ENCODE measurements at places on chromosomes 7 and 10. TPM values are rescaled to one million over a fixed set of nuclear protein-coding genes. Genes with fewer than 3 reads are reported as not detected.

TUBAL3 gene
- not detected for total RNA-seq

DNA sequence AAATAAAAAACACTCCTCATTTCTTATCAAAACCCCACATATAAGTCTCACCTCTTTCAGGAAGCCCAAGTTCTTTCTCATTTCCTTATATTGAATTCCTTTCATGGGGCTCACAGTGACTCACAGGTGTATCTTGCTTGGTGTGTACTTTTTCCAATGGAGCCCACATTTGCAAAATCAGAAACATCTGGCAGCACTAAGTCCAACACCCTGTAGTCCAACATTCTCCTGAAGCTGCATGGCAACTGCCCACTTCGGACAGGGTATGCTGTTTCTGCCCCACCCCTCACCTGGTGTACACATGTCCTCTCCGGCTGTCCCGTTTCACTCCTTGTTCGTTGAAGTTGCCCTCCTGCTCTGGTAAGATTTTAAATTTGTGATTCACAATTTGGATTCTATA, 544.1 kb downstream of the SORCS3 start:
- H3K27me3 ChIP-seq, result no peaks in the 10 kb centered on the region
- peaks cover 5% of the 10 kb centered on the region for H3K36me3 ChIP-seq
- H3K4me3 ChIP-seq, result no peak overlapping the region
- peaks cover 2% of the 10 kb centered on the region for H3K4me1 ChIP-seq
- DNase-seq, result no peak

ZRANB1 gene
- total RNA-seq, result 10.8 TPM

UNCX gene
- not detected for total RNA-seq

IFIT2 gene
- 35.7 TPM for total RNA-seq

GRCh38 chr10:64346389-64346788, 825.2 kb downstream of the REEP3 start:
- no peaks in the 10 kb centered on the region for H3K36me3 ChIP-seq
- no peaks in the 10 kb centered on the region for H3K4me1 ChIP-seq
- no peak overlapping the region for H3K4me3 ChIP-seq
- H3K27me3 ChIP-seq, result no peaks in the 10 kb centered on the region
- DNase-seq, result no peak
- no peak overlapping the region for H3K27ac ChIP-seq

- no peak overlapping the region for H3K4me3 ChIP-seq
- no peaks in the 10 kb centered on the region for H3K36me3 ChIP-seq
- DNase-seq, result no peak
- H3K27ac ChIP-seq, result no peak overlapping the region
Measured at GRCh38 chr10:50640238-50640637, 16.5 kb upstream of the SGMS1 start.

MINDY4 gene
- total RNA-seq, result 1.4 TPM

- no peak for DNase-seq
- H3K27ac ChIP-seq, result no peak overlapping the region
- H3K4me1 ChIP-seq, result peaks cover 4% of the 10 kb centered on the region
- no peaks in the 10 kb centered on the region for H3K27me3 ChIP-seq
- H3K4me3 ChIP-seq, result no peak overlapping the region
Measured at GRCh38 chr7:39353615-39354376, 212.4 kb upstream of the YAE1 start.

GLI3 gene
- 0.32 TPM for total RNA-seq

DNA sequence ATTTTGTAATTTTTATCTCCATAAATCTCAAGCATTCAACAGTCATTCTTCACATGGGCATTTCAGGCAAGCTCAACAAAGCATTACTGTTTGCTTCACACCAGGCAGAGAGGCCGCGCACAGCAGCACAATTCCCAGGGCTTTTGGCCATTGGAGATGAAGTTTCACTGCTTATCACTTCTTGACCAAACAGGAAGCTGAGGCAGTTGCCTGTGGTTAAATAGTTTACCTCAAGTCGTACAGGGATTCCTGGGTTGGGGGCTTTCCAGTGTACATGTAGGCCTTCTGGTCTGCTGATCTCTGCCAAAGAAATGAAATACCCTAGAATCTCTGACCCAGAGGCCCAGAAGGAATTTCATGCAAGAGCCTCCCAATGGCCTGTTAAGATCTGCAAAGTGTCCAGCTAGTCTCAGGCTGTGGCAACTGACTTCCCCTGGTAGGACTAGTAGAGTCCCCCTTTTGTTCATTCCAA, 11.2 kb upstream of the PRDX3 start:
- H3K27me3 ChIP-seq, result no peaks in the 10 kb centered on the region
- H3K27ac ChIP-seq, result no peak overlapping the region
- DNase-seq, result peak; percentile 26
- no peaks in the 10 kb centered on the region for H3K36me3 ChIP-seq
- H3K4me1 ChIP-seq, result peaks cover 16% of the 10 kb centered on the region
- H3K4me3 ChIP-seq, result no peak overlapping the region

TWIST1 gene
- not detected for total RNA-seq

GRCh38 chr7:125253452-125254190, 324.0 kb upstream of the POT1 start:
- H3K27me3 ChIP-seq, result no peaks in the 10 kb centered on the region
- H3K27ac ChIP-seq, result no peak overlapping the region
- H3K36me3 ChIP-seq, result no peaks in the 10 kb centered on the region
- no peaks in the 10 kb centered on the region for H3K4me1 ChIP-seq

DENND11 gene
- total RNA-seq, result 30.7 TPM

DNA sequence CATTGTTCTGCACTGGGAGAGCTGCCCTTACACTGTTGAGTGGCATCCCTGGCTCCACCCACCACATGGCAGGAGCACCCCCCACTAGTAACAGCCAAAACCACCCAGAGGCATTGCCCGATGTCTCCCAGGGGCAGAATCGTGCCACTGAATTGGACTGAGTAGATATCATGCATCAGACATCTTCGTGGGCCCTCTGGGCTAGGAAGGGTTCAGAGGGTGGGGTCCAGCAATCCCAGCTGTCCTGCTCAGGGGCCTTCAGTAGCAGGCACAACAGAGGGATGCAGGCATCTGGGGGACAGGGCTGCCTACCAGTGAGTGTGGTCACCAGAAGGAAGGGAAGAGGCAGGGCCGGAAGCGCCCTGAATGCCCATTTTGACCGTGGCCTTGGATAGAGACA, 119.7 kb upstream of the PPP2R2D start:
- no peaks in the 10 kb centered on the region for H3K4me1 ChIP-seq
- no peak for DNase-seq
- H3K27me3 ChIP-seq, result peaks cover 11% of the 10 kb centered on the region
- no peak overlapping the region for H3K27ac ChIP-seq
- peaks cover 1% of the 10 kb centered on the region for H3K36me3 ChIP-seq

- H3K4me1 ChIP-seq, result no peaks in the 10 kb centered on the region
- DNase-seq, result no peak
- H3K27ac ChIP-seq, result no peak overlapping the region
Measured at GRCh38 chr10:36621346-36621745, 504.1 kb upstream of the ANKRD30A start.

CPED1 gene
- not detected for total RNA-seq

- no peak for DNase-seq
- no peak overlapping the region for H3K27ac ChIP-seq
- H3K27me3 ChIP-seq, result no peaks in the 10 kb centered on the region
- no peak overlapping the region for H3K4me3 ChIP-seq
Measured at GRCh38 chr10:60414877-60415585, 25.4 kb upstream of the ANK3 start.

- no peaks in the 10 kb centered on the region for H3K4me1 ChIP-seq
- H3K36me3 ChIP-seq, result no peaks in the 10 kb centered on the region
- no peak for DNase-seq
- H3K4me3 ChIP-seq, result no peak overlapping the region
Measured at GRCh38 chr7:84664626-84665025, 470.0 kb upstream of the SEMA3A start.

CXCL12 gene
- not detected for total RNA-seq
